Coronary artery (tissue), 2 donors: ENCODE measurements at places on chromosomes 12 and 14.

DNA sequence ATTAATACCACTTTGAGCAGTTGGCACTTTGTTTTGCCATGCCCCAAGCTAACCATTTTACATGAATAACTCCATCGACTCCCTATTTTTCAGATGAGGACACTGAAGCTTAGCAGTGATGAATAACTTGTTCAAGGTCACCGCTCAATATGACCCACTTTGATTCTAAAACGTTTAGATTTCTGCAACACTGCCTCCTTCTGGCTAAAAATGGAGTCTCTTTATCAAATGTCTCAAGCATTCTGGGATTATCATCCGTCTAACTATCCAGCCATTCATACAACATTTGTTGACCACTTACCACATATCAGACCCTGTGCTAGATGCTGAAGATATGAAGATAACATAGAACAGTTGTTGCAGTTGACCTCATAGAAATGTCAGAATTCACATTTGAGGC, 298.0 kb downstream of the PPFIA2 start:
- DNase-seq: no peak

DNA sequence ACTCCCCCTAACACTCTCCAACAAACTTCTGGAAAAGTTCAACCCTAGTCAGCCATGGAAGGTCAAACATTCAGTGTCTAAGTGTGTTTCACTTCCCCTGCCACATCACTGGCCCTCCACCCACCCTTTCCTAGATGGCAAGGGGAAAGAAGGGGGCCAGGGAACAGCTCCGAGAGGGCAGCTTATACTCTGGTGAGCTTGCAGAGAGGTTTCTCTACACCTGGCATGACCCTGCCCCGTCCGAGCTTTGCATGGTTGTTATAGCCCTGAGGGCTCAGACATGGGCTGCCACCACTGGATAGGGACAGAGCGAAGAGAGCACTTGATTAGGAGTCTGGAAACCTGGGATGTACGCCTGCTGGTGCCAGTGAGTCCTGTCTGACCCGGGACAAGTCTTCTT, 4.0 kb downstream of the ACVRL1 start:
- no peak for DNase-seq

DNA sequence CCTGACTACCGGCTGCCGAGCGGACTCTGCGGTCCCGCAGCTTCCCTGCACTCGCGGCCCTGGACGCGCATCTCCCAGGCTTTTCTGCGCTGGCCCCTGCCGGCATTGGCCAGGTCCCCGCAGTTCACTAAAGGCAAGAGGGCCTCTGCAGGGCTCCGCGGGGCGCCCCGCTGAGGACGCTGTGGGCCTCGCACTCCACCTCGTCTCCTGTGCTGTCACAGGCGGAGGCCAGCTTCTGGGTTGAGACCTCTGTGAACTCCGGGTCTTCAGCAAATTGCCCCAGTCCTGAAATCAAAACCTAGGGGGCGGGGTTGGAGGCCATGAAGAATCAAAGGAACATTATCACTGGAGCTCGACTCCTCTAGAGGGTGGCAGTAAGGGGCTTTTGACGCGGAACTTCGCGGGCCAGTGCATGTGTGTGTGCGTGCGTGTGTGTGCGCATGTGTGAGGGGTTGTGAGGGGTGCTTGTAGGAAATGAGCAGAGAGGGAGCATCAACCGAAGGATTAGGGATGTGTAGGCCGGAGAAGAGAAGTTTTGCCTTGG, 68.5 kb upstream of the CAPRIN2 start:
- DNase-seq: no peak

DNA sequence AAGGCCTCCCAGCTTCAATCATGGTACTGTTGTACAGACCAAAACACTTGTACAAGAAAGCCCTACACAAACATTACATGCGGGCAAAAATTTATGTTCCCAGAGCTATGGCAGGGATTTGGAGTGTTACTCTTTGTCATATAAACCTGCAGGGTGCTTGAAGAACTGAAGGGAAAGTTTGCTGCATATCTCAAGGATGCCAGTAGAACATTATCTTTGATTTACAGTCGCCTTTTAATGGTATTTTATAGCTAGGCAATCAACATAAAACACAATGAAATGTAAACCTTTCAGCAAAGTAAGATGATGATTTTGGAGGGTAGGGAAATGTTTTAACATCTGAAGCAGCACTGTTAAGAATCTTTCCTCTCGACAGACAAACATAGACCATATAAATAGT, 305.6 kb downstream of the KCNH5 start:
- DNase-seq: no peak

GRCh38 chr12:113823016-113823415, 143.1 kb downstream of the RBM19 start:
- no peak for DNase-seq

DNA sequence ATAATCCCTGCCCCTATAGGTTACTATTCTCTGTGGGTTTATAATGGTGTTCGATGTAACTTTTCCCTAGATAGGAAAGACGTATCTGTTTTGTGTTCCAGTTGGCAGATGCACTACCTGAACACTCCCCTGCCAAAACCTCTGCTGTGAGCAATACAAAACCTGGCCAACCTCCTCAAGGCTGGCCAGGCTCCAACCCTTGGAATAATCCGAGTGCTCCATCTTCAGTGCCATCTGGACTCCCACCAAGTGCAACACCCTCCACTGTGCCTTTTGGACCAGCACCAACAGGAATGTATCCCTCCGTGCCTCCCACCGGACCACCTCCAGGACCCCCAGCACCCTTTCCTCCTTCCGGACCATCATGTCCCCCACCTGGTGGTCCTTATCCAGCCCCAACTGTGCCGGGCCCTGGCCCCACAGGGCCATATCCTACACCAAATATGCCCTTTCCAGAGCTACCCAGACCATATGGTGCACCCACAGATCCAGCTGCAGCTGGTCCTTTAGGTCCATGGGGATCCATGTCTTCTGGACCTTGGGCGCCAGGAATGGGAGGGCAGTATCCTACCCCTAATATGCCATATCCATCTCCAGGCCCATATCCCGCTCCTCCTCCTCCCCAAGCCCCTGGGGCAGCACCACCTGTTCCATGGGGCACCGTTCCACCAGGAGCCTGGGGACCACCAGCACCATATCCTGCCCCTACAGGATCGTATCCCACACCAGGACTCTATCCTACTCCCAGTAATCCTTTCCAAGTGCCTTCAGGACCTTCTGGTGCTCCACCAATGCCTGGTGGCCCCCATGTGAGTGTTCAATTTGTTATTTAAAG, 11.3 kb downstream of the MAPK1IP1L start:
- DNase-seq: no peak

DNA sequence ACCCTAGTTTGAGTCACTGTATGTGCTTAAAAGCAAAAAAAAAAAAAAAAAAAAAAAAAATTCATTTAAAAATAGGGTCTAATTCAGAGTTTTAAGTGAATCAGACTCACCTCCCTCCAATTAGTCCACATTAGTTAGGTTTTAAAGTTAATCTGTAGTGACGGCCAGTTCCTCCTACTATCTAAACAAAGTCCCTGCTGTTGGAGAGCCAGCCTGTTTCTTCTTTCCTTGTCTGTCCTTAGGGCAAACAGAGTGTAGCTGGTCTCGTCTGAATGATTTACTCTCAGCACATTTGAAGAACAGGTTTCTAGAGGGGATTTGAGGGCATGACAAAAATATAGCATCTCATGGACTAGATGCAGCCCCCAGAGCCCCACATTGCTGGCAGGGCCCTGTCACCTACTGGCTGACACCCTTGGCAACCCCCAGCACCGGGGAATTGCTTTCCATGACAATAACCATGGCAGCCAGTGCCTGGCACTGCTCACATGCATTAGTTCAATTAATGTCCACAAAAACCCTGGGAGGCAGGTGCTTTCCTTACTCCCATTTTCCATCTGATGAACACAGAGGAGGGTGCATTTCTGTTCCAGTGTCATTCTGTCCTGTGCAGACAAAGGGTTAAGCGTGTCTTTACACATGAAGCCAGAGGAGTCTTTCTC, 138.3 kb downstream of the PLXNC1 start:
- no peak for DNase-seq

- no peak for DNase-seq
Observed at GRCh38 chr12:53235742-53236442, 3.9 kb upstream of the RARG start.
